Activated CD8-positive, alpha-beta T cell treated with anti-CD3 and anti-CD28 coated beads for 36 hours (primary cell): ENCODE measurements at places on chromosomes 3 and 15.

GRCh38 chr3:43503067-43503728 lies 118.6 kb downstream of the ANO10 start:
- no peak for DNase-seq

DNA sequence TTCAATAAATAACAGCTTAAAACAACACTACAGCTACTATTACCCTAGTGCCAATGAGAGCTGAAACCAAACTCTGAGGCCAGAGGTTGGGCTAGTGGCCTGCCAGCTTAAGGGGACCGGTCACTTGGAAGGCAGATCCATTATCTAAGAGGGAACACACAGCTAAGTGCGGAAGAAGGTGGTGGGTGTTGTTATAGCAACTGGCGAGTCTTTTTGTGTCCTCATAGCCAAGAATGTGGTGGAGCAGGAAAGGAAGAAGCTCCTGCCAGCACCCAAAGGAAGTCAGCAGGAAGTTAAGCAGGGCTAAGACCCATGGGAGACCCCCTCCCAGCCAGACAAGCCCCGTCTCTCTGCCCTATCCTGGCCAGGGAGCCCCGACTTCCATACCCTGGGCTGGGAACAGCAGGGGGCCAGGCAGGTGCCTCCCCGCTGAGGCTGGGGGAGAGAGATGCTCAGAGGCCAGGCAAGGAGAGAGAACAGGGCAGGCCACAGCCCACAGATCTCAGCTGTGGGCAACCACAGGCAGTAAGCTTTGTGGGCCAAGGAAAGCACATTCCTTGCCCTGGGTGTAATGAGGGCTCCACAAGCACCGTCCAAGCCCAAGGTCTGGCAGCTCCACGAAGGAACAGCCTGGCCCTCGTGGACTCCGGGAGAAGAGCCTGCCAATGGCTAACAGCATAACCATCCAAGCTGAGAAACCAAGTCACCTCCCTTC lies 34.0 kb upstream of the HRH1 start:
- DNase-seq, result no peak

GRCh38 chr3:152595975-152596821 lies 238.7 kb upstream of the P2RY1 start:
- peak; percentile 4 for DNase-seq

GRCh38 chr15:81473946-81474345 lies 99.9 kb upstream of the TMC3 start:
- DNase-seq, result no peak

- DNase-seq, result no peak
Measured at GRCh38 chr15:47337106-47337505, 380.2 kb upstream of the SEMA6D start.

- no peak for DNase-seq
Measured at GRCh38 chr3:42980909-42981308, 1.8 kb downstream of the GASK1A start.

GRCh38 chr3:144590854-144591253 lies 619.2 kb downstream of the DIPK2A start:
- DNase-seq, result no peak

- DNase-seq, result no peak
Measured at GRCh38 chr3:1591327-1592028, 498.7 kb downstream of the CNTN6 start.

DNA sequence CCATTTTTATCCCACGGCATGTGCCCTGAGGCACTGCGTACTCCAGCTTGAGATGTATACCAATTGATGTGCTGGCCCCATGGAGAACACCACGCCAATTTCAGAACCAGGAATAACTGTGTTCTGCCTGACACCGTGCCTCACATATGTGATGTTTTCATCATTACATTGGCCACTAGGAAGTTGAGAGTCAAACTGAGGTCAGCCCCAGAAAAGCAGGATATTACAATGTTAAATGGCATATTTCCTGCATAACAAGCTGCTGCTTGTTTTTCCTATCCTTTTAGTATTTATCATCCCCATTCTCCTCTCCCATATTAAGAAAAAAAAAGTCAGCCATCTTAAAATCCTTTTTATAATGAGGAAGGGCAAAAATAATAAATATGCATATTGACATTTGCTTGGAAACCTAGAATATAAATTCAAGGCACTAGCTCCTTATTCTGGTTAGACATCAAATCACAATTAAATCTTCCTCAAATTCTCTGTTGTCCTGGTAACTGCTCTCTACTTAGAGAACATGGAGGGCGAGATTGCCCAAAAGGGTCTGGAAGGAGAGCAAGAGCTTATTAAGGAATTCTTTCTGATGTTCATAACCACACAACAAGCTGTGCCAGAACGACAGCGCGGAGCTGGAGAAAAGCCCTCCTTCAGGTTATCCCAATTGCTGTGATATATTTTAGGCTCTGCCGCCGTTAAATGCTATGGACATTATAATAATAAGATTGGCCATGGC lies 112.6 kb downstream of the UACA start:
- no peak for DNase-seq

- no peak for DNase-seq
Measured at GRCh38 chr3:127786353-127787070, 35.8 kb downstream of the MGLL start.

- no peak for DNase-seq
Measured at GRCh38 chr3:71225951-71226564, 357.5 kb downstream of the FOXP1 start.

GRCh38 chr3:72660270-72661114 lies 187.8 kb downstream of the SHQ1 start:
- no peak for DNase-seq

DNA sequence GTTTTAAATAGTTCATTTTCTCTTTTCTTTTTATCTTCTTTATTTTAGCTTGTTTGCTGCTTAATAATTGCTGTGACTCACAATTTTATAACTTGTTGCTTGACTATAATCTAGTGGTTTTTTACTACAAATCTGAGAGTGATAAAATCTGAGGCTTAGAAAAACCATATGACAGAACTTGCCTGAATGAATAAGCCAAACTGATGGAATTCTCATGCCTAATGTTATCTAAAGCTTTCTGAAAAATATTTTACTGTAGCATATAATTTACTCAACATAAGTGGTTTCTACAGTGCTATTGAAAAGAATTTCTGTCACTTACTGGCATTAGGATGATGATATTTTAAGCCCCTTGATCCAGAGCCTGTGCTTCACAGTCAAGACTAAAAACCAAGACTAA lies 175.1 kb downstream of the VGLL3 start:
- DNase-seq, result no peak

DNA sequence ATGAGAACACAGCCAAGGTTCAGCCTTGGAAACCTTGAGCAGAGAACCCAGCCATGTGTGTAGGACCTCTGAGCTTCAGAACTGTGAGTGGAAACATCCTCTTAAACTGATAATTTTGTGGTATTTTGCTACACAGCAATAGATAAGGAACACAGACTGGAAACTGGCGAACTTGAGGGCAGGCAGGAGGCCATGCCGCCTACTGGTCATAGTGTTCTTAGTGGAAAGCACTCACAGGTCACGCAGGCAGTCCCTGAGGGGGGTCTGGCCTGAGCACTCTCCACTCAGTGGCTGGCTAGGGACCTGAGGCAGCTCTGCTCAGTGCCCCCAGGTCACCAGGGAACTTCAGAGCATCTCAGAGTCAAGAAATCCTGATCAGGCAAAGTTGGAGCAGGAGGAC lies 9.7 kb upstream of the XIRP1 start:
- no peak for DNase-seq

- no peak for DNase-seq
Measured at GRCh38 chr3:53748512-53749271, 97.5 kb downstream of the CHDH start.

DNA sequence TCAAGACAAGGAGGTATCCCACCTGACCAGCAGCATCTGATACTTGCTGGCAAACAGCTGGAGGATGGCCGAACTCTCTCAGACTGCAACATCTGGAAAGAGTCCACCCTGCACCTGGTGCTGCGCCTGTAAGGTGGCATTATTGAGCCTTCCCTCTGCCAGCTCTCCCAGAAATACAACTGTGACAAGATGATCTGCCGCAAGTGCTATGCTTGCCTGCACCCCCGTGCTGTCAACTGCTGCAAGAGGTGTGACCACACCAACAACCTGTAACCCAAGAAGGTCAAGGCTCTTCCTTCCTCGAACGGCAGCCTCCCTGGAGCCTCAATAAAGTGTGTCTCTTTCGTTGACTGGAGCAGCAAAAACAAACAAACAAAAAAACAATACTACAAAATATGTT lies 2.2 kb upstream of the SLC4A7 start:
- DNase-seq, result no peak

DNA sequence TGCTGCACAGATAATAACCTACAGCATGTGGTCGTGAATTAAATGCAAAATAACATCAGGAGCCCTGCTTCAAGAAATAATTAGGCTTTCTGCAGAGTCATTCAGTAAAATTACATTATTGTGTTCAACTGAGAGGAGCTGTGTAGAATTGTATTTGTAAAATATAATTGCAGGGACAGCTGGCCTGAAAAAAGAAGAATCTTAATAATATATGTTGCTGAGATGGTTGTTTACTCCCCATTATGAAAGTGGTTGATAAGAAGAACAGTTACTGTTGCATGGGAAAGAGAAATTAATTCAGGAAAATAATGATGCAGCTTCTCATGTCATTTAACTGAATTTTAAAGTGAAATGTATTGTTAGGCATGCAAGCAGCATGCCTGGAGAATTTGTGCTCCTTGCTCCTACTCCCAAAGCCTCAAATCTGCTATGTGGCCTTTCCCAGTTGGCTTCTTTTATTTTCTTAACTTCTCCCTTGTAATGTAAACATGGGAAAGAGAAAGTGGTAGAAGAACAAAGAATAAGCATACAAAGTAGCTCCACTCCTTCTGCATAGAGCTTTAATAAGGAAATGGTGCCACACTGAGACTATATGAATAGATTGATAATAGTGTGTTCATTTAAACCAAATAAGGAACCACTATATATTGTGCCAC lies 100.1 kb downstream of the VGLL3 start:
- DNase-seq, result no peak

GRCh38 chr3:118801899-118802298 lies 232.7 kb downstream of the IGSF11 start:
- DNase-seq, result no peak

- peak; percentile 64 for DNase-seq
Measured at GRCh38 chr3:192819001-192819569, 91.7 kb upstream of the FGF12 start.

- DNase-seq, result peak; percentile 69
Measured at GRCh38 chr3:143972505-143973258, 1.1 kb downstream of the DIPK2A start.
